ENCODE measurements at places on chromosomes 3 and 15.

GRCh38 chr3:150495149-150495548 lies 51.1 kb downstream of the SERP1 start:
- DNase-seq, result no peak

DNA sequence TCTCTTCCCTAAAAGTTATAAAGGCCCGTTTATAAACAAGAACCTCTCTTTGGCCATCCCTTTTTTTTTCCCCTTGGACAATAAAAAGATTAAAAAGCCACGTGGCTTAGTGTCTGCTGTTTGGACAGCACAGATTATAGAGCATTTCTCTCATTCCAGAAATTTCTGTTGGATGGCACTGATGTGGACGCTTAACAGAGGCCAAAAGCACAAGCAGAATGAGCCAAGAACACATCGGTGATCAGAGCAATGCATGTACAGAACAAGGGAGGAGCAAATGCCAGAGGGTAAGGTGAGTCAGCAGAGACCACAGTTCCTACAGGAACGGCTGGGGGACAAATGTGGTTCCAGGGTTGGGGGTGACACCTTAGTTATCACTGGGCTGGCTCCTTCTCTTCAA lies 30.3 kb upstream of the CTNNB1 start:
- no peak for DNase-seq

GRCh38 chr15:83673385-83673784 lies 19.5 kb downstream of the ADAMTSL3 start:
- DNase-seq, result no peak

DNA sequence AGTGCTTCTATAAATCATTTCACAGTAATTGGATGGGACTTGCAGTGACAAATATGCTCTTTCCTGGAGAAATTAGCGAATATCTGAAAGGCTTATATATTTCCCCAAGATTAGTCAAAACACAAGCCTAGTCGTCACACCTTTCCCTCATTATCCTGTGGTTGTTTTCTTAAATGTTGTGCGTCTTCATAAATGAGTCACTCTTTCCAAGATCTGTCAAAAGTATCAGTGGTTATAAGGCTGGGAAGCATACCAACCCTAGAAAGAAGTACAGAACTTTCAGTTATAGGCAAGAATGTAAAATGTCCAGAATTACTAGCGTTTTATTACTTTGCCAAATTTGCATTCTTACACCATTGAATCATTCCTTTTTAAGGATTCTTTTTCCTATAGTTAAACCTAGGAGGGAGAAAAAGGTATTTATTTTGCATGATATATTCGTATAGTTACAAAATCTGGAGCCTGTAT lies 33.6 kb downstream of the TMEM212 start:
- DNase-seq, result peak; percentile 46

DNA sequence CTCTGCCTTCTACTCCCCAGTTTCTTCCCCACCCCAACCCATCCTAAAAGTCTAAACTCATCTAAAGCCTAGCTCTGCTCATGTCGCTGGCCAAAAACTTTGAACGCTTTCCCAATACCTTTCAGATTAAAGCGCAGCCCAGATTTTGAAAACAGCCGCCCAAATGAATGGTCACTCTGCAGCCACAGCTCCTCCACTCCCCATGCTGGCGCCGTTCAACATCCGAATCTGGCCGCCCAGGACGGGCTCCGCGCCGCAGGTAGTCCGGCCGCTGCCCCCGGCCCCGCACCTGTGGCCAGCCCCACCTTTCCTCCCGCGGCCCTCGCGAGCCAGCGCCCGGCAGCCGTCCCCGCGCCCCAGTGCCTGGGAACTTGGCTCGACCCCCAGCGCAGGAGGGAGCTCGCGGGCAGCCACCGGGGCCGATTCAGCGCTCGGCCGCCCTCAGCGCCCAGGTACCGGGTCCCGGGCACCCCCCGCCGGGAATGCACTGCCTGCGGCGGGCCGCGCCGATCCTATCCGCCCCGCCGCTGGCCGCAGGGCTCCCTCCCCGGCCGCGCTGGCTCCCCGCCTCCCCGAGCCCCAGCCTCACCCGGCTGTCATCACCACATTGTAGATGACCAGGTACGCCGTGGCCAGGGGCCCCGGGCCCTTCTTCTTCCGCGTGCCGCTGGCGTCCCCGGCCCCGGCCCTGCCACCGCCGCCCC lies 417 bp downstream of the HACD2 start:
- no peak for DNase-seq

GRCh38 chr15:65630760-65631159 lies 9.0 kb downstream of the SLC24A1 start:
- peak; percentile 53 for DNase-seq

DNA sequence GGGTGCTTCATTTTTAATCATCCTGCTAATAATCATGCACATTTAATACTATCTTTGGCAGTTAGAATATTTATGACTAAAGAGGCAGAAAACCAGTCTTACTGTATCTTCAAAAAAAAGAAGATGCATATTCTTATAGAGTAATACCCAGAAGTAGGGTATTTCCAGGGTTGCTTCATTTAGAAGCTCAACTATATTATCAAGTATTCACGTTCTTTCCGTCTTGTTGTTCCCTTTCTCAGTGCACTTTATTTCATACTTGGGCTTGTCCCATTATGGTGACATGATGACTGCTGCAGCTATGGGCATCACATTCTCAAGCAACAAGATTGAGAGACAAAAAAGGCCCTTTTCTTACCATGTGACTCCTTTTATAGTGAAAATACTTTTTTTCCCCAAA lies 96.8 kb upstream of the ASB14 start:
- no peak for DNase-seq

- no peak for DNase-seq
Observed at GRCh38 chr3:63304421-63304820, 26.3 kb downstream of the SYNPR start.

- no peak for DNase-seq
Observed at GRCh38 chr15:99385865-99386264, 134.6 kb downstream of the LRRC28 start.

- DNase-seq, result no peak
Observed at GRCh38 chr3:56904552-56905215, 102.9 kb upstream of the ARHGEF3 start.

- no peak for DNase-seq
Observed at GRCh38 chr3:37709946-37710640, 151.6 kb upstream of the CTDSPL start.

- no peak for DNase-seq
Observed at GRCh38 chr15:44216958-44217357, 21.9 kb upstream of the FRMD5 start.

DNA sequence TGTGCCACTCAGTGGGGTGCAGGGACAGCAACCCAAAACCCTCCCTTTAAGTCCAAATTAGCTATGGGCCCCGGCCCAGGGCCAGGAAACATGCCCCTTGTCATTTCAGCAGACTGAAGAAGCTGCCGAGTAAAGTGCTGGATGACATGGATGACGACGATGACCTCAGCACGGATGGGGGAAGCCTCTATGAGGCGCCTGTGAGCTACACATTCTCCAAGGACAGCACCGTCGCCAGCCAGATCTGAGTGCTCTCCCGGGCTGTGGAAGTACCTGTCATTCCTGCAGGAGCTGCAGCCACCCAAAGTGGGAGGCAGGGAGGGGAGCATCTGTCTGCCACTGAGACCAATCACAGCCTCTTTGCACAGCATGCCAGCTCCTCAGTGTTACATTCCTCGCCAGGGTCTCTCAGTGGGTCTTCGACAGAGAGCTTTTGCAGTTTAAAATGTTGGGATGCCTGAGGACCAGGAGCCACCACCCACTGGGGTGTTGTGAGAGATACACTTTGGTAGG lies 44.4 kb upstream of the MYZAP start:
- DNase-seq, result no peak

GRCh38 chr3:37991109-37991508 lies 523 bp downstream of the VILL start:
- no peak for DNase-seq

DNA sequence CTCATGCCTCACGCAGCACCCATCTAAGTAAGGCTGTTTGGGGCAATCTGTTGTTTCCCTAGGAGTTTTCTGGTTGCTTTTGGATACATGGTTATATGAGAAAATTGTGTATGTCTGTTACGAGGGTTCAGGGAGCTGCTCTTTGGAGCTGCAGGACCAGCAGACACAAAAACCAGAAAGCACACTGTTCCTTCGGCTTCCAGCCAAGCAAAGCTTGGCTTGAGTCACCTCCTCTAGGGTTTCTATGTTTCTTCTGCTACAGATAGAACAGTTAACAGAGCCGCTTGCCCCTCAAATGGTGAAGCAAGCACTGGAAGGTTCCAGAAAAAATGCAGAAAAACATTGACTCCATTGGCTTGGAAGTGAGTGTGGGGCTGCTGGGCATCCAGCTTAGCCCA lies 49.2 kb upstream of the CTDSPL start:
- no peak for DNase-seq

DNA sequence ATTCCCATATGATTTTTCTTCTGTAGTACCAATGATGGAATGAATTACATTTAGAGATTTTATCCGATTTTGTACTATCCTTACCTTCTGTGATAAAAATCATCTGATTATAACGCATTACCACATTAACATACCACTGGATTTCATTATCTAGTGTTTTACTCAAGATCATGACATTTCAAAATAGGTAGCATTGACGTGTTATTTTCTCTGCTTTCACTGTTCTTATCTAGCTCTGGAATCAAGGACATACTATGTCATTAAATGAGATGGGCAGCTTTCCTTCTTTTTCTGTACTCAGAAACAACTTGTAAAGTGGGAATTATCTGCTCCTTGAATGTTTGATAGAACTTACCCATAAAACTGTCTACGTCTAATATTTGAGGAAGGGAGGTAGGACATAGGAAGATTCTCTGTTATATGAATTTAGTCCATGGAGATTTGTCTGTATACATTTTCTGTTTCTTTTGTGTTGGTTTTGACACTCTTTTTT lies 183.7 kb upstream of the NR2E3 start:
- DNase-seq, result no peak

DNA sequence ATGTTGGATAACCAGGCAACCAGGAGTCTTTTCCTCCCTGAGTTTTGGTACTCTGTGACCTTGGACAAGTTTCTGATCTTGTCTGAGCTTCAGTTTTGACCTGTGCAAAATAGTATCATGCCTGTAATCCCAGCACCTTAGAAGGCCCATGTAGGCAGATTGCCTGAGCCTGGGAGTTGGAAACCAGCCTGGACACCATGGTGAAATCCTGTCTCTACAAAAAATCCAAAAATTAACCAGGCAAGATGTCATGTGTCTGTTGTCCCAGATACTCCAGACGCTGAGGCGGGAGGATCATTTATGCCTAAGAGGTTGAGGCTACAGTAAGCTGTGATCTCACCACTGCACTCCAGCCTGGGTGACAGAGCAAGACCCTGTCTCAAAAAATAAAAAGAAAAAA lies 114.8 kb downstream of the IL12A start:
- no peak for DNase-seq

GRCh38 chr3:17535274-17535673 lies 207.2 kb downstream of the TBC1D5 start:
- DNase-seq, result no peak

DNA sequence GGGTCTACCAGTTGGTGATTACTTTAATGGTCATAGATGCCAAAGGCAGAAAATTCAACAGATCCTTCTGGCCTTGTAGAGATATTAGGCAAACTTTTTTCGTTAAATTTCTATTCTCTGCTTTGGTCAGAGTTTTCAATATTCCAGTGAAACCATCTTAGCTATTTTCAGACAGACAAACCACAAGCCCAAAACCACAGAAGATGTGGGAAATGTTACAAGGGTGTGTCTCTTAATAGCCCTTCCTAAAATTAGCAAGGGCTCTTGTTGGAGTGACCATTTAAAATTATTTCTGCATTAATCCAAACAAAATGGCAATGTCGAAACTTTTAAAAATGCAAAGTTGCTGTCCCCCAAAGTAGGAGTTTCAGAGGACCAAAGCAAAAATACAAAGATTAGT lies 102.8 kb downstream of the ARRDC4 start:
- no peak for DNase-seq

DNA sequence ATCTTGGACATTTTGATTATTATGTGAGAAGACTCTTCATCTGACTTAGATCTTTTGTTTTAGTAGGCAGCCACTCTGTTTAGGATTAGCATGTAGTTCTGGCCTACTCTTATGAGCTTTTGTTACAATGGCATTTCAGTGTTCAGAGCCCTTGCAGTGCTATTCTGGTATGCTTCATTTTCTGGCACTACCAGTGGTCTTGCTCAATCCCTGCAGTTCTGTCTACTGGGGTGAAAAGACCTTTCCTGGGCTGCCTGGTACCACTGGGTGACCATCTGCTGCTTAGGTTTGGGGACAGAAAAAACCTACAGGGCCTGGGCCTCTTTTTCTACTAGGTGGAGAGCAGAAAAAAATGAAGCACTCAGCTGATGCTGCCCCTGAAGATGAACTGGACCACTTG lies 42.5 kb downstream of the IL16 start:
- no peak for DNase-seq

- DNase-seq, result no peak
Observed at GRCh38 chr3:54857343-54857742, 70.5 kb downstream of the LRTM1 start.

Measured in activated CD4-positive, alpha-beta T cell treated with anti-CD3 and anti-CD28 coated beads, Interleukin-2, Interleukin-4, amounts not matched to agents 100 ng/mL and 50 ng/mL, durations not matched to agents 16 hours and 8 hours (primary cell).